Smooth muscle cell of the brain vasculature (primary cell): ENCODE measurements at places on chromosomes 16 and 17.

DNA sequence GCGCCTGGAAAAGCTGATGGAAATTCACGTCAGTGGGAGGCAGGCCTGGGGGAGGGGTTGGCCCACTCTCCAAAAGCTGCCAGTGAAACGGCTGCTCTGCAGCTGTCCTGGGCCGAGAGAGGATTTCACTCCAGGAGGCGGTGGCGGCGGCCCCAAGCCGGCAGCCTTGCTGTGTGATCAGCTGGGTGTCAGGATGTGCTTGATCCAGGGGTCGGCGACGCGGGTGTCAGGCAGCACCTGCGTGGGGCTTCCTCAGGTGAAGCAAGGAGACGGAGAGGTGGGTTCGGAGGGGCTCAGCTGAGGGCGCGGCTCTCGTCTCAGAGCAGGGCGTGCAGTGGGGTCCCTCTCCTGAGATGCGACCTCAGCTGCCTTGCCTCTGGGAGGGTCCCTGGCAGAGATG lies 7.0 kb downstream of the CBFA2T3 start:
- DNase-seq: no peak

DNA sequence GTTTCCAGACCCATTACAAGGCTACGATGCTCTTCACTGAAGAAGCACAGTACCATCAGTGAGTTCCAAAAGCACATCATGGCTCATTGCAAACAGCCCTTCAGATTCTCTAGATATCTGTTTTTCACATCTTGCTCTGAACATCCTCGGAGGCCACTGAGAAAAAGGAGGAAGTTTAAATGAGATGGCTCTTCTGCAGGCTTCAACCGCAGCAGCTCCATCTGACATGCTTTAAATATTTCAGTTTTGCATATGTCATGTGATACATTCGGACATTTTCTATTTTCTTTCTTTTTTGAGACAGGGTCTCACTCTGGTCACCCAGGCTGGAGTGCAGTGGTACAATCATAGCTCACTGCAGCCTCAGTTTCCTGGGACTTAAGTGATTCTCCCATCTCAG lies 396.8 kb downstream of the NPIPA8 start:
- no peak for DNase-seq

DNA sequence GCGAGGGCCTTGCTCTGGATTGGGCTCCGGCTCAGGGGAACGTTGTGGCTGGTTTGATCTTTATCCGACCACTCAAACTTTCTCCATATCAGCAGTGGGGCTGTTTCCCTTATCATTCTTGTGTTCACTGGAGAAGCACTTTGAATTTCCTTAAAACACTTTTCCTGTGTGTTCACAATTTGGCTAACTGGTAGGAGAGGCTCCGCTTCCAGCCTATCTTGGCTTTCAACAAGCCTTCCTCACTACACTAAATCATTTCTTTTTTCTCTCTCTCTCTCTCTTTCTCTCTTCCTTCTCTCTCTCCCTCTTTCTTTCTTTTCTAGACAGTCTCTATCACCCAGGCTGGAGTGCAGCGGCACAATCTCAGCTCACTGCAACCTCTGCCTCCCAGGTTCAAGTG lies 43.0 kb downstream of the ABR start:
- DNase-seq: no peak

DNA sequence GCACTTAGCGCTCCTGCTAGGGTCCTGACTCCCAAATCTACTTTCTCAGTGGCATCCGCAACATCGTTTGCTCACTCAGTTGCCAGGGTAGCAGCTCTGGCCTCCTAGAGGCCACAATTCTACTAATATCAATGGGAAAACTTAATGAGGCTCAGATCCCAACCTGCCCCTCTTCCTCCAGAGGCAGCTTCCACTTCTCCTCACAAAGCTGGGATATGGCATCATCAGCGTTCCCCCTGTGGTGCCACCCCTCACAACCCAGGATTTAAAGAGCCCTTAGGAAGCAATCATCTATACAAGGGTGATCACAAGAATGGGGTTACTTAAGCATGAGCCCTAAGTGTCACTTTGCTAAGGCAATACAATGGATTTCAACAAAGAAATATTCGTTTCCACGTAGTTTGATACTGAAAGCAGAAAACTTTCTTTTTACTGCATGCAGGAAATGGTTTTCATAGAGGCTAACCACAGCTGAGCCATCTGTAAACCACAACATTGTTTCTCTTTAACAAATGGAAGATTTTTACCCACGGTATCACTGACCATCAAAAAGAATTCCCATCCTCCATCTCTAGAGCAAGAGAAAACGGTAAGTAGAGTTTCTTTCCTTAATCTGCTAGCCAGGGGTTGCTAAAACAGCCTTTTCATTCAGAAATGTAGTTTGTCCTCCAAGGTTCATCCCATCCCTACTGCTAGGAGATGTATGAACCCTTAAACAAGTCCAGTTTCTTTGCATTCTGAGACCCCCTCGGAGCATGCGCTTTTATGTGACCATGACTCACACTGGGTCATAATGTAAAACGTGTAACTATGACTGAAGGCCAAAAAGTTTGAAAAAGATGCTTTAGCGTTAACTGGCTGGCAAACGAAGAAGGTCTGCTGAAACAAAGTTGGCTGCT lies 68.3 kb upstream of the BCAR1 start:
- DNase-seq: peak; percentile 80

DNA sequence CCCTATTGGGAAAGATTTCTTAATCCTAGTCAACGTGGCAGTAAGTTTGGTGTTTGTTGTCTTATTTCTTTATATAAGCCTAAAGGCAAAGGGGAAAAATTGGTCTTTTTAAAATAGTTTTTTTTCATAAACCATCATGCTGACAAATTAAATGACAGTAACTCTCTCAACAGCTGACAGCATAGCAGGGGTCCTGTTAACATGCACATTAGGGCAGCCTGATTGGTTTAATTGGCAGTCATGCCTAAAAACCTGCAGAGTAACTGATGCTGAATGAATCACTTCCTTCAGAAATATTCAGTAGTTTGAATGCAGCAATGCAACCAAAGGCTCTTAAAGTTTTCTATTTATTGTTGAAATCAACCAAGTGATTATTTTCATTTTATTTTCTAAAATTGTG lies 85.4 kb downstream of the ITFG1 start:
- DNase-seq: no peak

DNA sequence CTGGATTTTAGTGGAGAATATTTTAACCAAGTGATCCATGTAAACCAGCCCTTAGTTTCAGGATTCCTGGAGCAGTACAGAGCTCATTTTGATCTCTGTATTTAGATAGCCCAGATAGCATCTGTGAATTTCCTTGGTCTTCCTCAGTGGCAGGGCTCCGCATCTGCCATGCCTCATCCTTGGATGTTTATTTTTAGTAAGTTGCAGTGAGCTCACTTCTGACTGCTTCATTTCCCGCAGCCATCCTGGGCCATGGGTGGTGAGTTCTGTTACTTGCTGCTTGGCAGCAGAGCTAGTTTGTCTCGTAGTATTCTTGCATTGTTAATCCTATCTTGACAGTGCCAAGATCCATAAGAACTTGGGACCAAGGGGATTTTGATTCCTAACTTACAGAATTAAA lies 33.7 kb downstream of the IST1 start:
- DNase-seq: peak; percentile 51

- no peak for DNase-seq
Observed at GRCh38 chr17:67573987-67574657, 143.6 kb upstream of the NOL11 start.

- DNase-seq: no peak
Observed at GRCh38 chr16:965487-965886, 5.3 kb downstream of the LMF1 start.

- DNase-seq: no peak
Observed at GRCh38 chr17:4176808-4177472, 33.9 kb downstream of the CYB5D2 start.

DNA sequence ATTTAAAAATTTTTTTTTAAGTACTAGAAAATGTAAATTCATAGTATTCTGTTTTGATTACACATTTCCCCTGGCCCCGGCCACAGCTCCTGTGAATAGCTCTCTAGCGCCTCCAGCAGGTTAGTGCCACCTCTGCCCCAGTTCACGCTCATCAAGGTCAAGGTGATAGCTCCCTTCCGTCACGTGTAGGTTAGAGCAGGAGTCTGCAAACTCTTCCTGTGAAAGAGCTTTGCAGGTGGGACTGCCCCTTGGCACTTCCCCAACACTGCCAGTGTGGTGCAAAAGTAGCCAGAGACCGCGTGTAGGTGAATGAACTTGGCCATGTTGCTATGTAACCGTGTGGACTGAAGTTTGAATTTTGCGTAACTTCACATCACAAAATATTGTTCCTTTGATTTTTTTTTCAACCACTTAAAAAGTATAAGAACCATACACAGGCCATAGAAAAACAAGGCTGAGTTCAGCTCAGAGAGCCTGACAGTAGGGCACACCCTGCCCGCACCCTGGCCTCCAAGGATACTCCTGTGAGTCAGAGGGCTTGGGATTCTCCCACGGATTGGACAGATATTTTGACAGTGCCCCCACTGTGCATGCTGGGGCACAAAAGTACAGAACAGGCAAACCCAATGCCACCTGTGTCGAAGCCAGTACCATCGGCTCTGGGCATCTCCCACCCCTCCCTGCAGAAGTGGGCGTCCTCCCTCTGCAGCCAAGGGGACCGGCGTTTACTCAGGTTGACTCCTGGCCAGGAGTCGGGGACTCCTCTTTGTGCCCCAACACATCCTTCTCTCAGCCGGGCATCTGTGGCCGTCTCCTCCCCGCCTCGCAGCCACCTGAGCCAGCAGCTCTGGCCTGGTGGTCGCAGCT lies 92.0 kb upstream of the CHMP6 start:
- DNase-seq: no peak

DNA sequence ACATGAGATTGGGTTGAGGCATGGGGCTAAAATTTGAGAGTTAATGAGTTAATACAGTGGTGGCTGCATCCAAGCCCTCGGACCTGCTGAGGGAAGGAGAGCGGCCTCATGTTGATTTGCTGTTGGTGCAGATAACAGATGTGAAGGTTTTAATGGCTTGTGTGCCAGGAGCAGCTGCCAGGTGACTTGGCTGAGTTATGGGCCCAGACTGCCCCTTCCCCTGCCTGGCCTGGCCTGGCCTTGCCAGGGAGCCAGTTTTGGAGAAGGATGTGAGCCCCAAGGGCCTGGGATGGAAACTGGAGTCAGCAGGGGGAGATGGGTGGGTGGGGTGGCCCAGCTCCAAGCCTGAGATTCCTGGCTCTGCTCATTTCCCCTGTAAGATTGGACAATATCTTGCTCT lies 230.1 kb downstream of the CBLN1 start:
- DNase-seq: no peak

GRCh38 chr17:74777901-74778515 lies 1.9 kb upstream of the NAT9 start:
- no peak for DNase-seq

- DNase-seq: no peak
Observed at GRCh38 chr17:78450696-78451345, 72.4 kb downstream of the PGS1 start.

DNA sequence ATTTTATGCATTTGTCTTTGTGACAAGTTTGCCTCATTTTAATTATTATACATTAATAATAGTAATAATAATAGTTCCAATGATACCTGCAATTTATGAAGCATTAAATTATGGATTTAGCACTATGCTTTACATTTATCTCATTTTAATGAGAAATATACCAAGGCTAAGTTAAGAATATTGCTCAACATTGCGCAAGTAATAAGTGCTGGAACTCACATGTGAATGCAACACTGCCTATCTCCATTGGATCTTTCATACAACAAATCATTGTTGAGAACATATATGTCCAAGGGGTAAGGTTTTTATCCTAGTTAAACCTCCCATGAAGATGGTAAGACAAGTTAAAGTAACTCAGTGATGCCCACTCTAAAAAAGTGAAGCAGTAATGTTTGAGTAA lies 703.7 kb upstream of the SOX9 start:
- DNase-seq: no peak
